ENCODE measurements at places on chromosomes 16 and 17.

- no peak for DNase-seq
Measured at GRCh38 chr16:50024207-50024606, 818 bp upstream of the CNEP1R1 start.

DNA sequence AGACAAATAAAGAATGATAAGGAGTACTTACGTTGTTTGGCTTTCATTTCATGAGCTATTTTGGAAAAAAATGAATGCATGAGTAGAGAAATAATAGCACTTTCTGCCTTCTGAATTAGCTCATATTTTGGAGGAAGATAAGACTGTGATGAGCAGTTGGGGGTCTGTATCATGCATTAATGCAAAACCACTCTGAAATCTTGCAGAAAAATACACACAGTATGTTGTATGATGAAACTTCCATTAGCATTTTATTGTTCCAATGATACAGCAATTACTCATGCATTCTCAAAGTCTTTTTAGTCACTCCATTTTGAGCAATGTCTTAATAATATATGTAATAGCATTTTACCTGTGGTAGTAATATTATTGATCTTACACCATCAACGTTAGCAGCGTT is 571.0 kb downstream of the CDH8 start:
- no peak for DNase-seq

GRCh38 chr17:38538906-38539305 is 66.8 kb downstream of the SRCIN1 start:
- no peak for DNase-seq

DNA sequence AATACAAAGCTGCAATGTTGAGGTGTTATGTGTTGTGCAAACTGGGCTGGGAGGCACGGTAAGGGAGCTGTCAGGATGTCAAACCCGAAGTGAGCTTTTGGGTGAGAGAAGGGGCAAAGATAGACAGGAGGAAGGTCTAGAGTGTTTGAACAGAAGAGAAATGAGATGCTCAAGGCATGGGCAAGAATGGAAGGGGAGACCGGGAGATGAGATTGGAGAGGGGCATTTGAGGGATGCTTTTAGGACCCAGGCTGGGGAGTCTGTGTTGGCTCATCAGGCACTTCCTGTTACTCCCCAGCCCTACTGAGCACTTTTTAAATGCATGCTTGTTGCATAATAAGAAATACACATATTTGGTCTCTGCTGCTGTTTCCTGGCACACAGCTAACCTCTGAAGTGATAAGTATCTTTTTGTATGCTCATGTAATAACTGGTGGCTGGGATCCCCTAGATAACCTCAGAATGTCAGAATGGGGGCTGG is 13.7 kb downstream of the UNC45B start:
- peak; percentile 60 for DNase-seq

DNA sequence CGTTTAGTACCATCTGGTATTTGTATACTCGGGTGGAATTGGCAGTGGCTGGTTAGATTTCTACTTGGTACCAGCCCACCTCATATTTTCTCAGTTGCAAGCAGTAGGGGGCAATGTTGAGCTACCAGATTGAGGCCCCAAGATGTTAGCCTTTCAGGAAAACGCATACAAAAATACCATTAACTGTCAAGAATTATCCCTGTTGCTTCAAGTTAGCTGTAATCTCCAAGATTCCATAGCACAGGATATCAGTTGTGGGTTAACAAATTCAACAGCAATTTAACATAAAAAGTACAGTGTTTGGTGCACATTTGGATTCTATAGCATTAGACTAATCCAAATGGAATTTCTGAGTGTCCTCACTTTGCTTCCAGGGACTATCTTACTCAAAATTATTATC is 188.2 kb downstream of the FTO start:
- DNase-seq: peak; percentile 20

DNA sequence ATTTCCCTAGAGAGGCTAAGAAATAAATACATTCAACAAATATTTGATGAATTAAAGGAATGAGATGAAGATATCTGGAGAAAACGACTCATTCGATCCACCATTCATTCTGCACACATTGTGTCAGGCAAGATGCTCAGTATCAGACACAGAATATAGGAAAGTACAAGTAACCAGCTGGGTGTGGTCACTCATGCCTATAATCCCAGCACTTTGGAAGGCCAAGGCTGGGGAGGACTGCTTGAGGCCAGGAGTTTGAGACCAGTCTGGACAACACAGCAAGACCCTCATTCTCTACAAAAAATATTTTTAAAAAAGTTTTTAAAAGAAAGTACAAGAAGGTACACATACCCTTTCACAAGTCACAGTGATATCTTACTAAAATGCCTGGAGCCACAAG is 42.3 kb downstream of the CRLF3 start:
- DNase-seq: no peak

All from central memory CD4-positive, alpha-beta T cell (primary cell).